ENCODE measurements at places on chromosomes 11 and 22.

GRCh38 chr11:100805506-100806199 lies 118.6 kb downstream of the ARHGAP42 start:
- DNase-seq = no peak

DNA sequence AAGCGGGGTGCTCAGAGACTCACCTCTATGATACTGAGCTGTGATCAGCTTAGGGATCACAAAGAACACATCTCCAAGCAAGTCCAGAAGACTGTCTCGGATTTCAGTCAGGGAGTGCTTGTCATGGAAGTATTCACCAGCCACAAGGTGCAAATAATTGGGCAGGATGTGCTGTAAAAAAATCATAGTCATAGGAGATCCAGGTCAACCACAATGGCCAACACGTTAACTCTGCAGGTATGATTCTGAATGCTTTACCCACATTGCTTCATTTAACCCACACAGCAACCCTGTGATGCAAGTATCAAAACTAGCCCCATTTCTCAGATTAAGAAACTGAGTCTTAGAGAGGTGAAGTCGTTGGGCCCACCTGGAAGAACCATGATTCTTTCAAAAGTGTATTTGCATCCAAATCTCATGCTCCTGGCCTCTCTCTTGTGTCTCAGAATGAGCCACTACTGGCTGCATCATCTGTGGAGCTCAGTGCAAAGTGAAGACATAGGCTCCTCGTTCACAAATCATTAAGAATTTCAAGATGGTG lies 179.3 kb downstream of the BCR start:
- DNase-seq = no peak

- DNase-seq = no peak
Observed at GRCh38 chr11:9057007-9057406, 34.4 kb downstream of the SCUBE2 start.

- no peak for DNase-seq
Observed at GRCh38 chr22:17592201-17592600, 28.9 kb downstream of the SLC25A18 start.

GRCh38 chr11:112961146-112961668 lies at the start of gene NCAM1:
TSS of gene NCAM1 (plus strand) at chr11:112961420.
- DNase-seq = no peak

DNA sequence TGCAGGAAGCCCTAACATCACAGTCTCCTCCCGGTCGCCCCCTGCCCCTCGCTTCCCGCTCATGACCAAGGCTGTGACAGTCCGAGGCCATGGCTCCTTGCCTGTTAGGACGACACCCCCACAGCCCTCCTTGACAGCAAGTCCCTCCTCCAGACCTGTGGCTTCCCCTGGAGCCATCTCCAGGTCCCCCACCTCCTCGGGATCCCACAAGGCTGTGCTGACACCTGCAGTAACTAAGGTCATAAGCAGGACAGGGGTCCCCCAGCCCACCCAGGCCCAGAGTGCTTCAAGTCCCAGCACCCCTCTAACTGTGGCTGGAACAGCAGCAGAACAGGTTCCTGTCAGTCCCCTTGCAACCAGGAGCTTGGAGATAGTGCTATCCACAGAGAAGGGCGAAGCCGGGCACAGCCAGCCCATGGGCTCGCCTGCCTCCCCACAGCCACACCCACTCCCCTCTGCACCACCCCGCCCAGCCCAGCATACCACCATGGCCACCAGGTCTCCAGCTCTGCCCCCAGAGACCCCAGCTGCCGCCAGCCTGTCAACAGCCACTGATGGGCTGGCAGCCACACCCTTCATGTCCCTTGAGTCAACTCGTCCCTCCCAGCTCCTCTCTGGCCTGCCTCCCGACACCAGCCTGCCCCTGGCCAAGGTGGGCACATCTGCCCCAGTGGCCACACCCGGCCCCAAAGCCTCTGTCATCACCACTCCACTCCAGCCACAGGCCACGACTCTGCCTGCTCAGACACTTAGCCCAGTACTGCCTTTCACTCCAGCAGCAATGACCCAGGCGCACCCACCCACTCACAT lies 63.2 kb downstream of the OTOG start:
- no peak for DNase-seq

- no peak for DNase-seq
Observed at GRCh38 chr11:134667505-134667904, 255.5 kb upstream of the B3GAT1 start.

GRCh38 chr22:46090631-46091201 lies 59.6 kb upstream of the PPARA start:
- DNase-seq = no peak

DNA sequence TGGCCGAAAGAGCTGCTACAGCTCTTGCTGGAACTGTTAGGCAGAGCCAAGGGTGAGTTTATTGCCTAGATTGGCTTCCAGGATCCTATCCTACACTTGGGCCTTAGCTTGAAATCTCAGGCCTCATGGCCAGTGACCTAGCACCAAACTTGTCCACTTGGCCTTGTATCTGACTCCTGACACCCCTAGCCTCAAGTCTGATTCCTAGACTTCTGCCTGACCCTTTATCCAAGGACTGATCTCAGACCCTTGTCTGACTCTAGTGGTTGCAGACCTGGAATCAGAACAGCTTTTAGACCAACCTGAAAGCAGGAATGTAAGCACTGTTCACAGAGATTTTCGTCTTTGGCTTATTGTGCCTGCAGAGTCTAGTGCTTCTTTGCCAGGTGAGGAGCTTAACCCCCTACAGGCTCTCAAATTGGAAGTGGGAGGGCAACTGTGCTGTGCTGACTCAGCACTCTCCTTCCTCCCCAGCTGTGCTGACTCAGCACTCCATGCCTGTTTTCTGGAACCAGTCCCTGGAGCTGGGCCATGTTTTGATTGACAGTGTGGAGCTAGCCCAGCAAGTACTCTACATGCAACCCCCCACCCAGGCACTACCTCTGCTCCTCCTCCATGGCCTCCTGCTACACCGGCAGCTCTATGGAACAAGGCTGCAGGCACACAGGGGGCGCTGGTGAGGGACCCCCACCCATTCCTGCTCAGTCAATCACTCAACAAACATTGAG lies 35.1 kb downstream of the RRP8 start:
- DNase-seq = no peak

DNA sequence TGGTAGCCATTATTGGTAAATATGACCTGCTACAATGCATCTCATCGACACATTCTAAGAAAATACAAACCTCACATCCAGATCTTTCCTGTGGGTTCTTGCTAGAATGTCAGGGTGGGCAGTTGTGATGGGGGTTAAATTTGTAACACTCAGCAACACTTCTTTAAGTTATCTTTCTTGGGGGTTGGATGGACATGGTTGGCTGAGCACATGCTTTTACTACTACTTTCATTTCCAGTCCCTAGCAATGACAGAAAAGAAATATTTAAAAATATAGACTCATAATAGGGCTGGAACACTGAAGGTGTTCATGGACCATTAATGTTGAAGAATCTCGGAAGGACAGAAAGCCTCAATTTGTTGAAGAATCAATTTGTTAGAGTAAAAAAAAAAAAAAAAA lies 57.6 kb downstream of the APOL3 start:
- no peak for DNase-seq

GRCh38 chr11:126383339-126384335 lies 28.2 kb downstream of the ST3GAL4 start:
- DNase-seq = no peak

GRCh38 chr11:12628314-12628713 lies 45.9 kb upstream of the TEAD1 start:
- no peak for DNase-seq

DNA sequence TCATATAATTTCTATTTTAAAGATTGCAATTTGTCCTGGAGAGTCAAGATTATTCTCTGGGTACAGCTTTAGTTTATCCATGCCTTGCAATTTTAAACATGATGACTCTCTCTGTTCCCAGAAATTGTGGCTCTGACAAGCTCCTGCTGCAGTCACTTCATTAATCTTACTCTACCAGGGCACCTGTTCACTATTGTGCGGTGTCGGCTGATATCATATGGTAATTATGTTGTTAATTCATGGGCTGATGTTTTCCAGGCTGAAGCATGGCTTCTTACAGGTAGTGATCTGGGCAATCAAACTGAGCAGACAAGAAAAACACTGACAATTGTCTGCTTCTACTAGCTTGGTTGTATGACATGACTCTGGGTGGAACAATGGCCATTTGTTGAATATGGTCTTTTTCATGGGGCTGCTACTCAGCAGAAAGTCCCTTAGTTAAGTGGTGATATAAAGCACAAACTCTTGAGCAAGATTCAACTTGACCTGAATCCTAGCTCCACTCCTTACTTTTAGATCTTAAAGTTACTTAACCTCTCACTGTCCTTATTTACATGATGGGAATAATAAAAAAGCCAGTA lies 230.7 kb downstream of the FAT3 start:
- DNase-seq = no peak

- DNase-seq = no peak
Observed at GRCh38 chr11:79472819-79473529, 32.1 kb upstream of the TENM4 start.

DNA sequence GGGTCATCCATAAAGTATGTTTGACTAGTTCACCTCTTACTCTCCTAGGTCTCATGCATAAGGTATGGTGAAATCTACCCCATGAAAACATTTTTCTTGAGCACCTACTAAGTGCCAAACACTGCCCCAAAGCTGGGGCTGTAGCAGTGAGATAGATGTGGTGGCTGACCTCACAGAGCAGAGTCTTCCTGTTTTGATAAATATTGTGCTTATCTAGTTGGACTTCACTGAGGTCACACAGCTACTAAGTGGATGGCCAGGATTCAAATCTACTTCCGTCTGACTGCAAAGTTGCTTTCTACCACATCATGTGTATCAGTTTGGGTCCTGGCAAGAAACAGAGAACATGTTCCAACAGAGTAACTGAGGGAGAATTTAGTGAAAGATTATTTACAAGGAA lies 6.4 kb upstream of the HTATIP2 start:
- no peak for DNase-seq

- DNase-seq = peak; percentile 66
Observed at GRCh38 chr11:94650756-94651155, 83.6 kb downstream of the PIWIL4 start.

GRCh38 chr11:80592546-80592945 lies 1151.7 kb upstream of the TENM4 start:
- no peak for DNase-seq

DNA sequence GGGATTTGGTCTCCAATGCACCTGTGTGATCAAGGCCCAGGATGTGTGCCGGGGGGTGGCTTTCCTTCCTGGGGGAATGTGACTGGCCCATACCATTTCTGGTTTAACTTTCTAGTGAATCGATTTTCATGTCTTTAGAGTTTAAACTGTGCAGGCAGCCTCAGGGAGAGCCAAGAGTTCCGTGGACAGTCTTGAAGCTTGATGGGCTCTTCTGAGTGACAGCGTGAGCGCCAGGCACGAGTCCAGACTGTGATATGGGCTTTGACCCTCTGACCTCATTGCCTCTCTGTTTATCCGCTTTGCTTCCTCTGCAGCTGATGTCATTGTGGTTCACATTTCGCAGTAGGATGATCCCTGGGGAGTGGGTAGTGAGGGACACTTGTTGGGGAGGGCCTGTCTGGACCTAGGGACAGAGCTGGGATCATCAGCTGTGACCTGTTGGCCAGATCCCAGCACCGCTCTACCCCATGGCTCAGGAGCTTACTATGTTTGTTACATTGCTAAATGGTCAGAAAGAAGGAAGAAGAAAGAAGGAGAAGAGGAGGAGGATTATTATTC lies 80.6 kb upstream of the CLDN5 start:
- peak; percentile 14 for DNase-seq

DNA sequence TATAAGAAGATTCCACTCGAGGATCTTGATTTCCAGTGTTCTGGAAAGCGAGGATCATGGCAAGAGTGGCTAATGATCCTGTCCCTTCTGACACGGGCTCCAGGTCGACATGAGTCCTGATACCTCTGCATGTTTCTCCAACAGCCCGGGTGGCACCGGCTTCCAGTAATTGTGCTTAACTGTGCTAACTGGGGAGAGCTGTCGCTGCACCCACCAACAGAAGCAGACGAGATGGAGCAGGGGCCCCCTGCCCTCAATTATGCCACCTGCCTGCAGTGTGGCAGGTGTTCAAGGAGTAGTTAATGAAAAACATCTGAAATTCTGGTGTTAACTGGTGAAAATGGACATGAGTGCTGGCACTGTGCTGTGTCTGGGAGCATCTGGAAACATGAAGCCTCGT lies 6.2 kb downstream of the MRPL21 start:
- DNase-seq = no peak

GRCh38 chr11:11793073-11793472 lies 48.7 kb upstream of the USP47 start:
- no peak for DNase-seq

DNA sequence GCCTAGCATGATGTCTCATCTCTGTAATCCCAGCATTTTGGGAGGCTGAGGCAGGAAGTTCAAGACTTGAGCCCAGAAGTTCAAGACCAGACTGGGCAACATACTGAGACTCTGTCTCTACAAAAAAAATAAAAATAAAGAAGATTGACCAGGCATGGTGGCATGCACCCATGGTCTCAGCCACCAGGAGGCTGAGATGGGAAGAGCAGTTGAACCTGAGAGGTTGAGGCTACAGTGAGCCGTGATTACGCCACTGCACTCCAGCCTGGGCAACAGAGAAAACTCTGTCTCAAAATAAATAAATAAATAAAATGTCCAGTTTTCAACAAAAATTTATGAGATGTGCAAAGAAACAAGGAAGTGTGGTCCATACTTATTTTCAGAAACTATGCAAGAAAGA lies 28.3 kb downstream of the EFCAB6 start:
- no peak for DNase-seq
